HTR-8/SVneo (cell line): ENCODE measurements at places on chromosomes 11 and 22.

- peak; percentile 99 for DNase-seq
Observed at GRCh38 chr11:65915821-65916251, 3.0 kb downstream of the C11orf68 start.

DNA sequence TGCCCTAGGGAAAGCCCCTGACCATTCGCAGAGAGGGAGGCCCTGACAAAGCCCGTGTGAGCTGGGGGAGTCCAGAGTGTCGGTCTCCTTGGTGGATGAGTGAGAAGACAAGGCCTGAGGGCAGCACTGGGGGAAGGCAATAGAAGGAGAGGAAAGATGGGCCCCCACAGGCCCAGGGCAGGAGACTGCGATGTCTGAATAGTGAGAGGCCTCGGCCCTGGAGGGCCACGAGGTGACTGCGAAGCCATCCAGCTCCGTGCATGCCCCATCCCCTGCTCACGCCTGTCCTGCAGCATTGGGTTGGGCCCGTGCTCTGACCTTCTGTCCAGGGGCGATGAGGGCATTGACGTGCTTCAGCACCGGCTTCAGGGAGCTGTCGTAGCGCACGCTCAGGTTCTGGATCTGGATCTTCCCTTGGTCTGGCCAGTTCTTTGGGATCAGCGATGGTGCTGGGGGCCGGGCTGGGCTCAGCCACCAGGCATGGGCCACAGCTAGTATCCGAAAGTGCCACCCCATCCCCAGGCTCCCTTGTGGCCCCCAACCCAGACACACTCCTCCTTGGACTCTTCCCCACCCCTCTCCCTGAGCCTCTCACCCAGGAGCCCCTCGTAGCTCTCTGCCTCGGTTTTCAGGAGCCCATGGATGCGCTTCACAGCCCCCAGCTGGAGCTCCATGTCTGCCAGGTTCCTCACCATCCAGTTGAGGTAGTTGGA is 8.3 kb upstream of the KCNJ11 start:
- no peak for DNase-seq

DNA sequence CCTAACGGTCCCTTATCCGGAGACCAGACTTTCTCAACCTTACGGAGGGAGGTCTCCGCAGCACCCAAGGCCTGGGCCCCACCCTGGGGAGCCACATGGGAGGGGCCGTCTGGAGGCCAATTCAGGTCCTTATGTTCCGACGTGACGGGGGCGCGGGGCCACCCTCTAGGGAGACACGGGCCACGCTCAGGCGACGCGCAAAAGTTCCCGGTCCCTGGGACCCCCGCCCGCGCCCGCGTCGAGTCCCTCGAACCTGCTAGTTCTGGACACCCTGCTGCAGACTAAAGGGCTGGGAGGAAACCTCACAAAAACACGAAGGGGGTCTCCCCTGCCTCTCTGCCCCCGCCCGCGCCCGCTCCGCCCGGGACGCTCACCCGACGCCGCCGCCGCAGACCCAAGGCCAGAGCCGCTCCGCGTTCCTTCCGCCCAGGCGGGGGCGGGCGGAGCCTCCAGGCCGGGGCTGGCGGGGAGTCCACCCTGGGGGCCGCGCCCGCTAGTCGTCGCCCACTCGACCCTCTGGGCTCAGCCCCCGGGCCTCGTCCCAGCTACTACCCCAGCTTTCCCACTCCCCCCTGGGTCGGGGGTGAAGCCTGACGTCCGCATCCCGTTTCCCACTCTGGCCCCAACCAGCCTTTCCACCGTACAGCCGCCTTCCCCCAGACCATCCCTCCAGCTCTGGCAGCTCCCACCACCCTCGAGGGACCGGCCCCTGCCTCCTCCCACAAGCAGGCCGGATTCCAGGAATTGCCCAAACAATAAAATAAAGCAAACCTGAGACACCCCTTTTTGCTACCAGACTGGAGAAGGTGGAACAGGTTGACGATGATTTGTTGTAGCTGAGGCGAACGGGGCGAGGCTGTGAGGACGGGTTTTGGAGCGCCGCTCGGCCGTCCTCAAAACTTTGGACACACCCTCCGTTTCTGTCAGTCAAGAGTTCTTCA is 2.7 kb downstream of the RNH1 start:
- DNase-seq = no peak

DNA sequence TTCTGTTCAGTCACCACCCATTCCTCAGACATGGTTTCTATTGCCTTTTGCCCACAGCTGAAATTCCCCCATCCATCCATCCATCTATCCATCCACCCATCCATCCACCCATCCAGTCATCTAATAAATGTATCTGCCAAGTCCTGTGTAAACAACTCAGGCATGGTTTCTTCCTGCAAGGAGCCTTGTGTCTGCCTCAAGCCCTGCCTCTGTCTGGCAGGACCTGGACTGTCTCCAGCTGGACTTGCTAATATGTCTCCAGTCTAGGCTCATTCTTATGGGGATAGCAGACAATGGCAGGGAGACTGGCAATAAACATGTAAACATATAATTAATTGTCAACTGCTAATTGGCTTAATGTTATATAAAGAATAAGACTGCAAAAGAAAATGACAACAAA is 64.7 kb upstream of the AMPD3 start:
- DNase-seq = no peak

- no peak for DNase-seq
Observed at GRCh38 chr11:48228761-48229160, 12.2 kb downstream of the OR4B1 start.

- no peak for DNase-seq
Observed at GRCh38 chr11:100887659-100888058, 200.6 kb downstream of the ARHGAP42 start.

DNA sequence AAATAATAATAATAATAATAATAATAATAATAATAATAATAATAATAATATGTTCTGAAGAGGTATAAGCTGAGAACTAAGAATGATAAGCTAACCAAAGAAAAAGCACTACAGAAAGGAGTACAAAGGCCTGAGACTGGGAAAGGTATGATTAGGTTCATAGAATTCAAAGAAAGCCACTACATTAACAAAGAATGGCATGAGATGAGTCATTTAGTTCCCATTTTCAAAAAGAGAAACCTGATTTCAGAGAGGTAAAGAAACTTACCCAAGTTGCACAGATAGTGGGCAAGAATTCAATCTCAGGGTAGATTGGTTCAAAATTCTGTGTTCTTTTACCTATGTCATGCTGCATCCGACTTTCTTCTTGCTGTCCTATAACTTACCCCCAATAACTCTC is 350.9 kb downstream of the TTC28 start:
- no peak for DNase-seq

DNA sequence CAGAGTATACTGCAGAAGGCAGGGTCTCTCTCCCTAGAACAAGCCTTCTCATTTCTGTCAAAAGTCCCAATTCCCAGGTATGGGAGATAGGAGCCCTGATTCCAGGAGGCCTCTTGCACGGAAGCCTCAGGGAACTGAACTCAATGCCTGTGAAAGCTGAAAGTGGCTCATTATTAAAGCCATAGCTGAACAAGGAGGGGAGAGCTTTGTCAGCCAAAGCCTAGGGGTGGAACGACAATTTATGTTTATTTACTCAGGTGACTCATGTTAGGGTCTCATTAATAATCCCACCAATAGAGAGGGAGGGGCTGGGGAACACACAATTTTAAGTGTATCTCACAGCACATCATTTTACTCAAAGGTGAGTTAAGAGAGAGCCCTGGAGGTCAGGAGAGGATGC is 44.9 kb downstream of the DSCAML1 start:
- no peak for DNase-seq

- no peak for DNase-seq
Observed at GRCh38 chr11:91305402-91305801, 919.2 kb upstream of the FAT3 start.

- no peak for DNase-seq
Observed at GRCh38 chr11:16986434-16987204, 27.6 kb downstream of the PLEKHA7 start.

- DNase-seq = peak; percentile 73
Observed at GRCh38 chr22:31630331-31631329, 31.4 kb downstream of the PISD start.

GRCh38 chr11:132859306-132859705 is 673.0 kb downstream of the OPCML start:
- DNase-seq = no peak

- DNase-seq = no peak
Observed at GRCh38 chr11:100918551-100919500, 210.8 kb downstream of the PGR start.

GRCh38 chr22:22349455-22349836 is 104.9 kb downstream of the VPREB1 start:
- no peak for DNase-seq

DNA sequence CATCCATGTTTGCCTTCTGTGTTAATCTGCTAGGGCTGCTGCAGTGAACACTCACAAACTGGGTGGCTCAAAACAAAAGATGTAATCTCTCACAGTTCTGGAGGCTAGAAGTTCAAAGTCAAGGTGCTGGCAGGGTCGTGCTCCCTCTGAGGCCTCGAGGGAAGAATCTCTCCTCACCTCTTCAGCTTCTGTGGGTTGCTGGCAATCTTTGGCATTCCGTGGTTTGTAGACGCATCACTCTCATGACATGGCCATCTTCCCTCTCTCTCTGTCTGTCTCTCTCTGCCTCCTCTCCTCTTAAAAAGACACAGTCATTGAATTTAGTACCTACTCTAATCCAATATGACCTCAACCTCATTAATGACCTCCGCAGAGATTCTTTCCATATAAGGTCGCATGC is 78.8 kb downstream of the TSPAN18 start:
- no peak for DNase-seq

- no peak for DNase-seq
Observed at GRCh38 chr22:19466126-19466716, 12.8 kb downstream of the UFD1 start.

- no peak for DNase-seq
Observed at GRCh38 chr11:83122050-83122449, 34.9 kb upstream of the PCF11 start.

GRCh38 chr11:17907046-17907445 is 105.8 kb downstream of the SERGEF start:
- DNase-seq = no peak

- no peak for DNase-seq
Observed at GRCh38 chr11:109490953-109491635, 69.1 kb downstream of the C11orf87 start.

DNA sequence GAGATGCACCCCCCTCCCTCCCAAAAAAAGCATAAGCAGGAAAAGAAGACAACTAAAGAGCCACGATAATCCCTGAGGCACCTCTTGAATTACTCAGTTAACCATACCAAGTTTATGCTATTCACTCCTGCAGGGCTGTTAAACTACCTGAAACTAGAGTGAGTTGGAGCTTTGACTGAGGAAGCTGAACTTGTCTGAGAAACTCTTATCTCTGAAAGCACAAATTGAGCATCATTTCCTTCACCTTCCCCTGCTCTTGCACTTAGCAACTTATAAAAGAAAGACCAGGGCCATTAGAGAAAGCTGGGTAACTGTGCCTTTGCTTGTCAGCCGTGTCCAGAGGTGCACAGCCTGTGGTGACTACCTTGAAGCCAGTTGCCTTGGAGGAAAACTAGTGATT is 745.6 kb downstream of the NELL1 start:
- DNase-seq = no peak

DNA sequence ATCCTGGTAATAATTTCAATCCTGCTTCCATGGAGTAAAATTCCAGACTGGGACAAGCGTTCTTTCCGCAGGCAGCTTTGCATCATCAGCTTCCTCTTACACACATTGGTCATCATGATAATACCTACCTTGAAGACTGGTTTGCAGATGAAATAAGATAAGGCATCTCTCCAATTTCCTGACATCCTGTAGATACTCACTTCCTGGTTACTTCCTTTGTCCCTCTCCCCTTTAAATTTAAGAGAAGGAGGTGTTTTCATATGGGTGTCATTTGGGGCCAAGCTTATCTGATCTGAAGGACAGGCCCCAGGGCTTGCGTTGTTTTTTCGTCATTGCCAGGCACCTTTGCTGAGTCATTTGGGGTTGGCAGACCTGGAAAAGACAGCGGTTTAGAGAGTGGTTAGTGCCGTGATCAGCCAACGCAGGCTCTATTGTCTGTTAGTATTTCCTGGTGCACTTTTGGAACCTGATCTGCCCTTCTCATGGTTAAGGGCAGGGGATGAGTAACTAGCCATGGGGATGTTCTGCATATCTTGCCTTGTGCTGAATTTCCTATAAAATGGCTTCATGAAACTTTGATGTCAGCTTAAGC is 24.1 kb downstream of the GRAMD1B start:
- no peak for DNase-seq

DNA sequence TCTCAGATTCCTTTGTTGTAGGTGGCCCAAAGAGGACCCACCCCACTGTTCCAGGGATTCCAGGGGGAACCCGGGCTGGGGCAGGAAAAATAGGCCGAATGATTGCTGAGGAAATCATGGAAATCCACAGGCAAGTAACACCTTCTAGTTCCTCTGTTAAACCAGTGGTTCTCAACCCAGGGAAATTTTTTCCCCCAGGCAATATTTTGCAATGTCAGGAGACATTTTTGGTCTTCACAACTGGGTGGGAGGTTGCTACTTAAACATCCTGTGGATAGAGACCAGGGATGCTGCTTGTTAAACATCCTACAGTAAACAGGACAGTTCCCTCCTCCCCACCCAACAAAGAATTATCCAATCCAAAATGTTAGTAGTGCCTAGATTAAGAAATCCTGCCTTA is 84.7 kb downstream of the BTBD10 start:
- no peak for DNase-seq

DNA sequence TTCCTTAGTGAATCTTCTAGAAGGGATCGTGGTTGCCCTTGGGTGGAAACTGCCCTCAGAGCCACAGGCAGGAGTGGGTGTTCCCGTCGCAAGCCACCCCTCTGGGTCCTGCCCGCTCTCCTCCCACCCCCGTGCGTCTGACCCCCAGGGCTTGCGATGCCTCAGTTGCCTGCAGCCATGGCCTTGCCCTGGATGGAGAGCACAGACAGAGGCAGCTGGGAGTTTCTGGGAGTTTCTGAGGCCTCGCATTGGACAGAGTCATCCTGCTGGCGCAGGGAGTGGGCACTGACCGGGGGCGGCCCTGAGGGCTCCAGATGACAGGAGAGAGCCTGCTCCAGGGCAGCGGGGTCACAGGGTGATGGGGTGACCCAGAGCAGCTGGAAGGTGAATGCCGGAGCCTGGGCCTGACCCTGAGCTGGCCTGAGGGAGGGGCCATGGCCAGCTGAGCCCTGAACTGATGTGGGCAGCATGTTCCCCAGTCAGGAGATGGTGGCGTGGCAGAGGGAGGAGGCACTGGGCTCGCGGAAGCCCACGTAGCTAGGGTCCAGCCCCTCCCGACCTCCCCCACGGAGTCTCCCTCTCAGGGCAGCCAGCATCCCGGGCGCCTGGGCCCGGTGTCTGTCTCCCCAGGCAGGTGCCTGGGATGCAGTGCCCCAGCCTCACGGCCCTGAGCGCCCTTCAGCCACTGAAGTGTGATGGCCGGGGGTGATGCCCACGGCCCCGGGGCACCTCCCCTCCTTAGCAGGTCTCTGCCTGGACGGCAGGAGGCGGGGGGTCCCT is 1236.2 kb downstream of the BRD1 start:
- DNase-seq = no peak

GRCh38 chr11:67352546-67353316 is 615 bp downstream of the POLD4 start:
- no peak for DNase-seq
